Stimulated activated CD8-positive, alpha-beta memory T cell treated with anti-CD3 and anti-CD28 coated beads, Interleukin-7, amount 100 ng/mL, for 4 hours (primary cell): ENCODE measurements at places on chromosomes 1 and 21.

DNA sequence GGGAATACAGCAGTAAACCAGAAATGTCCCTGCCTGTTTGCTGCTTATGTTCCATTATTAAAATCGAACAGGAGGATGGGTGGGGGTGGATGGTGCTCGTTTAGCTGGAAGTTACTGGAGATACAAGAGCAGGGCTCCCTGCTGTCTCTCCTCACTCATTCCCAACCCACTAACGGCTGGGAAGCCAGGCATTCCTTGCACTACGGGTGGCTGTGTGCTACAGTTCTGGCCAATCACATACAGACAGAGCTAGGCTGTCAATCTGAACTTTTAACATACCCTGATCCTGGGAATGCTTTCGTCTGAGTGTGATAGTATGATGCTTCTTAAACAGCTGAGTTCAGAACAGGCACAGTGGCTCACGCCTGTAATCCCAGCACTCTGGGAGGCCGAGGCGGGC is 7.0 kb downstream of the SIPA1L2 start:
- no peak for DNase-seq

DNA sequence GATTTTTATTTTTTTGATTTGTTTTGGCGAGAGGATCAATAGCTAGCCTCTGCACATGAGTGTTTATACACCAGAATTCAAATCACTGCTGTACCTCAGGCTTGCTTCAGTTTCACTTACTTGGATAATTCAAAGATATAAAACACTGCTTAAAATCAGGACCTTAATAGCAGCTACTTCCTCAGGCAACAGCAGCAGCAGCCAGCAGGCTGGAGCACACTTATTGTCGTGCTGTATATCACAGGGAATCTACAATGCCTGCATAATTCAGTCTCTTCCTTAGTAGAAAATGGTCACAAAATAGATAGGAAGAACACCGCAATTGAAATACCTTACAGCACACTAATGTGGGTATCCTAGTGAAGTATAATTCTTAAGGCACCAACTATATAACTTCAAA is 497.3 kb downstream of the NEGR1 start:
- DNase-seq = no peak

DNA sequence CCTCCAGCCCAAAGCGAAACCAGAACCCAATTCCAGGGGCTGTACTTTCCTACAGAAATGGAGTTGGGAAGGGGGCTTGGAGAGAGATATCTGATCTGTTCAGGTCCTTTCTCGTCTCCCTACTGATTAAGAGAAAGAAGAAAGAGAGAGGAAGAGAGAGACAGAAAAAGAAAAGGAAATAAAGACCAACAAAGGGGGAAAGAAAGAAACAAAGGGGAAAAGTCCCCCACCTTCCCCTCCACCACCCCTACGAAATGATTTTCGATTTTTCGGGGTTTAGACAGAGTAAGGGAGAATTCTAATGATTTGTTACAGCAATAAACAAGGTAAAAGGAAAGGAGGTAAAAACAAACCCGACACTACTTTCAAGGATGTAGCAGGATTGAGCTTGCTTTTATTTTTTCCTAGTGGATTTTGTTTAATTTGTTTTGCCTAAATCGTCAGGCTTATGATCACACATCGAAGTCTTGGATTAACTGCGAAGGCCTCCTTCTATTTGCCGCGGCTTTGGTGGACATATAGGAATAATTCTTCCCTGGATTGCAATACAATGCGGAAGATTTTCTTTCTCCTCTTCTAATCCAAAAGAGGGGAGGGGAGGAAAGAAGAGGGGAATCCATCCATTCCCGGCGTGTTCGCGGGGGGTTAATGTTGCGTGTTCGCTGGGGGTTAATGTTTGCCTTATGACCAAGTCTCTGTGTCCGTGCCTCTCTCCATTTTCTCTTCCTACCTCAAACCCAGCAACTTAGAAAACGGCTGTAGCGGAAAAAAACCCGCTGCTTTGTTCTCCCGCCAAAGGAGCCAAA is 1.9 kb downstream of the TAL1 start:
- no peak for DNase-seq

DNA sequence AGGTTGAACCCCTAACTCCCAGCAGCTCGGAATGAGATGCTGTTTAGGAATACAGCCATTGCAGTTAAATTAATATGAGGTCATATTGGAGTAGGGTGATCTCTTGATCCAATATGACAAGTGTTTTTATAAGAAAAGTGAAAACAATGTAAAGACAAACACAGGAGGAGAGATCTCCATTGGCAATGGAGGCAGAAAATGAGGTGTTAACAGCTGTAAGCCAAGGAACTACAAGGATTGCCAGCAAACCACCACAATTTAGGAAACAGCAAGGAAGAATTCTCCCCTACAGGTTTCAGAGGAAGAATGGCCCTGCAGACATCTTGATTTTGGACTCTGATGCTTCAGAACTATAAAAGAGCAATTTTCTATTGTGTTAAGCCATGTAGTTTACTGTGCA is 774.3 kb downstream of the MRPL39 start:
- no peak for DNase-seq

- DNase-seq = no peak
These were observed at the start of gene TNFRSF25 for GRCh38 chr1:6466023-6466422. Gene TNFRSF25 (minus strand): TSS chr1:6466173. CDS start chr1:6466107, 66 bp downstream.

GRCh38 chr1:168439456-168440375 is 104.1 kb downstream of the XCL2 start:
- peak; percentile 66 for DNase-seq

GRCh38 chr1:167482184-167482583 is 36.1 kb downstream of the CD247 start:
- DNase-seq = no peak
